ENCODE measurements at places on chromosomes 4 and X.

GRCh38 chr4:88979276-88979675 is 77.7 kb downstream of the FAM13A start:
- DNase-seq = no peak

DNA sequence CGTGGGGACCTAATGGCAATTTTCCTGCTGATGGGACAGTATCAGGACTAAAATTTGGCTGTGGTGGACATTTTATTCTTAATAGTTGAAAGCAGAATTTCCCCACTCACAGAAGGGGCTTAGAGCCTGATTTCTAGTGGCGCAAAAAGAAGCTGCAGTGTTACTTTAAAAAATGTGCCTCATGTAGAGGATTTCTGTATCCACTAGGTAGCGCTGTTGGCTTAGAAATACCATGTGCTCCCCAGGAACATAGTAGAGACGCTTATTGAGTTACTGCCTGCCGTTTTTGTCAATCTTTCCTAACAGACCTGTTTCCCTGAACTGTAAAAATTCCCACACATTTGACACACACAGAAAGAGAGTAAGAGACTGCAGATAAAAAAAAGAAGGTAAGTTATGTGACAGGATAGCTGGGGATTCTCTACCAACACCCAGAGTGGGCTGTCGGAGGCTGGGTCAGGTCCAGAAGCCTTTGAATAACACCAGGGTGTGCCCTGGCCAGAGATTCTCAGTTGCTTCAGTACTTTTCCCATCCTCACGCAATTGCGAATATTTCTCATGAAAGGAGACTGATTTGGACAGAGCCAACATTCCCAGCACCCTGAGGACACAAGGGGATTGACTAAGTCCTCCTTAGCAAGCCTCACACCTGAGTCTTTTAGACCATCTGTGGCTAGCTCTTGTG is 88.4 kb downstream of the ZXDA start:
- no peak for DNase-seq

DNA sequence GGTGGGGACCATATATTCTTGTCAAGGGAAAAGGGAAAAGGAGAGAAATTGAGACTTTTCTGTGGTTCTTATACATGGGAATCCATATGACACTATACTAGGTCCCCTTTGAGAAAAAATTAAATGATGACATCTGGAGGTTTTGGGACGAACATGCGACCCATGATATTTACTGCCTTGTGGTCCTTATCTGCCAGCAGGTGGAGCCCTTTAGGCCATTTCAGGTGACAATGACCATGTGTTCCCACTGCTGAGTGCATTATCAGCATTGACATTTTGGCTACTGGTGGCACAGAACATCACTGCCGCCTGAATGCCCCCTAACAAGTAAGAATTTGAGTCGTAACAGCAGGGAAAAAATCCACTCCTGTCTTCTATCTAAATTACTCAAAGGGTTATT is 843.4 kb downstream of the FSTL5 start:
- no peak for DNase-seq

DNA sequence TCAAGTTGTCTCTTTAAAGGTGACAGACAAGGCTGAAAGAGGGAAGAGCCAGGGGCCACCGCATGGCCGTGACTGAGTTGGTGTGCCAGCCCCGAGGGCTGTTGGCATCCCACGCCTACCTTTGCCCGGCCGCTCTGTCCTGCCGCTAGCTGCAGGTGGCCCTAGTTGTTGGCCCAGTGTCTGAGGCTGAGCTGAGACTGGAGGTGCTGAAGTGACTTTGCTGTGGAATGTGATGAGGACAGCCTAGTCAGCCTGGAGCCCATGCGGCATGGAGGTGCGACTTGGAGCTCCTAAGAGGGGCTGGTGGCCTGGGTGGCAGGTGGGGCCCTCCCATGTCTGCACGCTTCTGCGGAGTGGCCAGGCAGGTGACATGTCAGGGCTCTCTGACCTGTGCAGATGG is 6.6 kb downstream of the TADA2B start:
- no peak for DNase-seq

DNA sequence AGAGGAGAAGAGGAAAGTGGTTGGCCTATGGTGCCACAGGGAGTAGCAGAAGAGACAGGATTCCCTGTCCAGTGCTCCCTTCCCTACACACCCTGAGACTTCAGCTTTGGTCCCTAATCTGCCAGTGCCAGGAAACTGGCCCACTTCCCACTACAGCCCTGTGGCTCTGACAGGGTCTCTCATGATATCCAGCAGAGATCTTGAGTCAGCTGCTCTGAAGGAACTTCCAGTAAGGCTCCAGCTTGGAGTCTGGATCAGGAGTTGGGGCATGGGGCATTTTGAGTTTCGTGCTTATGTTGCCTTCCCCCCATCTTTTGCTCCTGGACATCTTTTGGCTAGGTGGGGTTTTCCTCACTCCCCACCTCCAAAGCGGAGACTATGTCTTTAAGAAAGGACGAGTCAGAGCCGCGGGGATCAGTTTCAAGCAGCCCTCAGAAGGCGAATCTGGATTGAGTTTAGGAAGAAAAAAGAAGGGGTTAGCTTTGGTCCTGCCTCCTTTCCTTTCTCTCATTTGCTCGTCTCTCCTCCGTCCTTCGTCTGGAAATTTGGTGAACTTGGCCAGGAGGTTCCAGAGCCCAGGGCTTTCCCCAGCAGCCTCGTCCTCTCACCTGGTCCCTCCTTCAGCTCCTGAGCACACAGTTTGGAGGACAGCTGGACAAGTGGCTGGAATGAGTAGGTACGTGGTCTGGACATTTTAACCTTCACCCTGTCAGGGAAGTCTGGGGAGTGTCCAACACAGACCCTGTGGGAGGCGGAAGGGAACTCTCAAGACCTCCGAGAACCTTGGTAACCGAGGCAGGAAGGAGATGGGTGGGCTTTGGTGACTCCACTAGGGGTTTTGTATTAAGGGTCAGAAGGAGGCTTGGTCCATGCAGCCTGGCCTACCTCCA is 104.4 kb downstream of the RTL5 start:
- DNase-seq = no peak

DNA sequence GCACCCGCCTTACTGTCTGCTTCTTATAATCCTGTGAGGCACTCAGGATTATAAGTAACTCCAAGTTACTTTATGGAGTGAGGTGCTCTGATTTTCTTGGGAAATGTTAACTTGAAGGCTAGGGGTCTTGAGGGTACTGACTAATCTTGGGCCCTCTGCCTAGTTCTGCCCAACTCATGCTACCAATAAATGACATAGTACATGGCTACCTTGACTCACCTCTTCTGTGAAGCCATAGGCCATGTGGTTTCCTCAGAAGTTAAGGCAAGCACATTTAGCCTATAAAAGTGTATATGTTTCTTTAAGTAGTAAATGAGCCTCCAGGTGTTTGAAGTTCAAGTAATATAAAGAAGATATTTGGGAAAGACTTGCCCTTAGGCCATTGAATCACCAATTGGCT is 99.8 kb upstream of the CASK start:
- DNase-seq = no peak

- DNase-seq = no peak
These were observed 36.9 kb downstream of the AMMECR1 start for GRCh38 chrX:110280954-110281353.

GRCh38 chrX:82230013-82230412 is 1028.1 kb downstream of the SH3BGRL start:
- DNase-seq = no peak

- no peak for DNase-seq
These were observed 1825.7 kb upstream of the ADGRL3 start for GRCh38 chr4:59374416-59374815.

GRCh38 chrX:106728337-106728736 is 1.8 kb downstream of the RNF128 start:
- DNase-seq = no peak

GRCh38 chrX:30888526-30889146 is 418 bp downstream of the TAB3 start:
- DNase-seq = peak; percentile 34

DNA sequence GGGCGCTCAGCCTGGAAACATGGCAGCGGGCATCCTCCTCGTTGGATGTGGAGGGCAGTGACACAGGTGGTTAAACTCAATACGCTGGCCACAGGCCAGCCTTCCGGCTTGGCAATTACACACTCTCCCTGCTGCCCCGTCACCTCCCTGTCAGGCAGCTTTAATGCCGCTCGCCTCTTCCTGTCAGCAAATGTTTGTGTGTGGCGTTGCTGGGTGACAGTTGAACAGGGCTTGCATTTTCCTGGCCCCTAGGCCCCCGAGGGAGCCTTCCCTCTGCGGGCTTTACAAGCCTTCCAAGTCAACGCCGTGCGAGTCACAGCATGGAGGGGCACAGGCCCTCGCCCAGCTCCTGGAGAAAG is 620.0 kb downstream of the BCOR start:
- no peak for DNase-seq

- DNase-seq = no peak
These were observed 1.1 kb upstream of the RRH start for GRCh38 chr4:109826719-109827118.

DNA sequence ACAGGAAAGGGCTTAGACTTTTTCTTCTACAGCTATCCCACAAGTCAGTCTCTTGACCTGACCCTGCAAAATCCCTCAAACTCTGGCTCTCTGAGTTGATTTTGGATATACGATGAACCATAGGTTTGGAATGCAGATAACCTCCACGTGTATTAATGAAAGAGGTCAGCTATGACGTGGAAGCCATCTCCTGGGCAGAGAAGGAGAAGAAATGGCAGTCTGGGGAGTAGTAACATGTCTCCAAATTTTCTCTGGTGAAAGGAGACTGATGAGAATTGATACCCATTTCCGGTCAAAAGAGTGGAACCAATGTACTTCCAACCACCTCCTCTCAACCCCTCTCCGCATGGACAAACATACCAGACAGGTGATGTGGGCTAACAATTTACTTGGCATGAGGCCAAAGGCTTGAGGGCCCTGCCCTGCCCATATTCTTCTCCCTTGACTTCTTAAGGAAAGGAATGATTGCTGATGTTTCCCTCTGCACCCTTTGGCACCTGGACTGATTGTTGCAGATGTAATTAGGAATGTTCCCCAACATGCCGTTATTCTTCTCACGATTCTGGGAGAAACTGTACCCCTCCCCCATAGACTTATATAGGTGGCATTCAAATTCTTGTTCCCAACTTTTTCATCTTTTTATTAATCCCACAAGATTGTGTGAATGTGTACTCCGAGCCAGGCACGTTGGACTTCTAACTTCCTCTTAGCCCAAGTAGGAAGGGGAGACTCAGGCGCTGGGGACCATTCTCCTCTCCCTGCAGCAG is 580 bp upstream of the PLS3 start:
- DNase-seq = no peak

DNA sequence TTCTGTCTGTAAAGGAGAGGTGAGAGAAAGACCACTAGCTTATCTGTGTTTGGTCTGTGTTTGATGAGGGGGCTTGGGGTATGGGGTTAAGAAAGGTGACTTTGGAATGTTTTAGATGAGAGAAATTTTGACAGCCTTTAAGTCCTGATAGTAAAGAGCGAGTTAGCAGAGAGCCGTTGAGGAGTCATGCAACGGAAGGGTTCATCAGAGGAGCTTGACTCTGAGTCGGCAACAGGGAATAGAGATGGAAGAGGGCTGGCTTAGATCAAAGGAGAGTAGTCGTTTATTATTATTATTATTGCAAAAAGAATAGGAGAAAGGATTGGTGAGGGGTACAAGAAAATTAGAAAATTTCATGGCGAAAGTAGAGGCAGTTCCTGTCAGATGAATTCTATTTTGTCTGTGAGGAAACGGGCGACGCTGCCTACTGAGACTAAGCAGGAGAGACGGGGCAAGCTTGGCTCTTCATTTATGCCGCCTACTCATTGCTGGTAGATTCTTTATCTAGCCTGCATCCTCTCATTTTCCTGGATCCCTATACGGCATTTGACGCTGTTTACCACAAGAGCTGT is 473 bp upstream of the VAMP7 start:
- DNase-seq = no peak

GRCh38 chr4:126799971-126800574 is 832.7 kb upstream of the INTU start:
- no peak for DNase-seq

DNA sequence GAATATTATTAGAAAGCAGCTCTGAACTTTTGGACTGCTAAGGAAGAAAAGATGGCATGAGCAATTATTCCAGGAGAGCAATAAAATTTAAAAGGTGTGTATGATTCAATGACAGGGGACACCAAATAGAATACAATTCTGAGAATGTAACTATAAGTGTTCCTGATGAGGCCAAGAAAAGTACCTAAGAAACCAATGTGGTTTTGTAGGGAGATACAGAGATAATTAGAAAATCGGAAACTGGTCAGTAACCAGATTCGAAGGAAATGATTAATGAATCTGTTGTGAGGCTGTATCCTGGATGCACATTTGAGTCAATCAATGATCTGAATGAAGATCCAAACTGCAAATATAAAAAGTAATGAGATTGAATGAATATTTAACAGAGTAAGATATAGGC is 6.0 kb downstream of the NOA1 start:
- no peak for DNase-seq

DNA sequence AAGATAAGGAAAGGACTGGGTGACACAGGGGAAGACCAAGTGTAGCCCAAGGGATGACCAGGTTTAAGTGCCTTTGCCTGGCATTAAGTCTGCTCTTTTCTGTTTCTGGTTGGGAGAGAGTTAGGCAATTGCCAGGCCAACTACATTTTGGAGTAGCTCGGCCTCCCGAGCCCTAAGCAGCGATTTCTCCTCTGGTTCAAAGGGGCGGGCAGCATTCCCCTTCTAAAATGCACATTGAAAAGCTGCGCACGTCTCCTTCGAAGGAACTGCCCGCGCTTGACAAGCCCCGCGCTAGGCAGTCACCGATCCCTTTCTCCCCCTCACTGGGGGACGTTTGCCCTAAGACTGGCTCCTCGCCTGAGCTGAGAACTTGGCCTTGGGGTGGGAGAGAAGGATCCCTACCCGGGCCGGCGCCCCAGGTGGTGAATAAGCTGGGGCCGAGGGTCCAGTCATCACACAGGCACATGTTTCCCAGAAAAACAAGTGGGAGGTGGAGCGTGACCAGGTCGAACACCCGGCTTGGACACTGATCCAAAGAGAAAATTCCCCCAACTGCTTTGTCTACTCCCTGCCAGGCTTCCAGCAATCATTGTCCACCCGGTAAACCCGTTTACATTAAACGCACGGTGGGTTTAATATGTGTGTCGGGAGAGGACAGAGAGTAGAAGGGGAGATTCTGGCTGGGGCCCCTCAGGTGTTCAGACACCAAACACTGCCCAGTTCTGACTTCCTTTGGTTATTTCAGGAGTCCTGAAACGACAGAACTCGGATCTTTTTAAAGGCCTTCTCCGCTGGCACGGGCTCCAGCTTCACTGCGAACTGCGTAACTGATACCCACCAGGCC is 4.0 kb downstream of the ARX start:
- DNase-seq = peak; percentile 52

DNA sequence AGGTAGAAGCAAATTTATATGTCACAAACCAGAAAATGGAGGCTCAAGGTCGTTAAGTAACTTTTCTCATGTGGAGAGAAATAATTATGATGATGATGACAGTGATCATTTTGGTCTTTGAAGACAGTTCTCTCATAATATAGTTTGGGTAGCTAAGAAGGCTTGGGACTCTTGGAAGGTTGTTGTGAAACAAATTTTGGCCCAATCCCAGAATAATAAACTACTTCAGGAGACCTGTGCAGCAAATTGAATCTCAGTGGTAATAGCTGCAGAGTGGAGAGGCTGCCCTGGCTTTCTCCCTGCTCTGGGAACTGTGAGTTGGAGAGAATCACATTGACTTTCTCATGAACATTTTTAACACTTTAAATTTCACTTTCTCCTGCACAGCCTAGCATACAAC is 217.2 kb upstream of the BOD1L1 start:
- no peak for DNase-seq

Measured in 8988T (cell line).